ENCODE measurements at places on chromosomes 4 and X.

GRCh38 chr4:10529291-10530136 is 72.3 kb upstream of the ZNF518B start:
- DNase-seq = no peak

DNA sequence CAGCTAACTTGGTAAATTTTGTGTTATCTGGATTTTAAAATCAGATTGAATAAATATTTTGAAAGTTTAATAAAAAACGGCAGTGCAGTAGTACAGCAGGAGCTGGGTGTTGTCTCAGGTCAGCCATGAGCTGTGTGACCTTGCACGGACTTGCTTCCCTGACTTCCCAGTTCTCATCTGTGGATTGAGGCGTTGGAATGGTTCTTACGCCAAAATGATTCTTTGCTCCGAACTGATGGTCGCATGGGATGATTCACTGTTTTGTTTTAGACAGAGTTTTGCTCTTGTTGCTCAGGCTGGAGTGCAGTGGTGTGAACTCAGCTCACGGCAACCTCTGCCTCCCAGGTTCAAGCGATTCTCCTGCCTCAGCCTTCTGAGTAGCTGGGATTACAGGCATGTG is 45.0 kb downstream of the RGS12 start:
- DNase-seq = no peak

- DNase-seq = no peak
Observed at GRCh38 chrX:14864631-14865030, 8.2 kb downstream of the FANCB start.

DNA sequence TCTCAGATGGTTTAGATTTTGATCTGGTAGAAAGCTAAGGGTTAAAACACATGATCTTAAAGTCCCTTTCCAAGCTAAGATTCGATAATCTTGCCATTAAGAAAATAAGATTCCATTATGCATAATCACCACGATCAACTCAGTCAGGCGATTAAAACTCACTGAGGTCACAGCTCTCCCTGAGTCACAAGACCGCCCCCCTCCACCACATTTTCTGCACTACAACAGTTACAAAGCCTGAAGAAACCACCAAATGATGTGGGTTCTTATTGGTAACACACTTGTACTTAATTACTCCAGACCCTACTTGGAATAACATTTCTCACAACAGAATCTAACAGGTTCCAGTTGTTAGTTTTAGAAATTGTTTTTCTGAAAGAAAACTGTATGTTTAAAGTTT is 62.8 kb downstream of the SH3KBP1 start:
- no peak for DNase-seq

GRCh38 chr4:77927991-77928925 is 65.6 kb downstream of the MRPL1 start:
- no peak for DNase-seq

DNA sequence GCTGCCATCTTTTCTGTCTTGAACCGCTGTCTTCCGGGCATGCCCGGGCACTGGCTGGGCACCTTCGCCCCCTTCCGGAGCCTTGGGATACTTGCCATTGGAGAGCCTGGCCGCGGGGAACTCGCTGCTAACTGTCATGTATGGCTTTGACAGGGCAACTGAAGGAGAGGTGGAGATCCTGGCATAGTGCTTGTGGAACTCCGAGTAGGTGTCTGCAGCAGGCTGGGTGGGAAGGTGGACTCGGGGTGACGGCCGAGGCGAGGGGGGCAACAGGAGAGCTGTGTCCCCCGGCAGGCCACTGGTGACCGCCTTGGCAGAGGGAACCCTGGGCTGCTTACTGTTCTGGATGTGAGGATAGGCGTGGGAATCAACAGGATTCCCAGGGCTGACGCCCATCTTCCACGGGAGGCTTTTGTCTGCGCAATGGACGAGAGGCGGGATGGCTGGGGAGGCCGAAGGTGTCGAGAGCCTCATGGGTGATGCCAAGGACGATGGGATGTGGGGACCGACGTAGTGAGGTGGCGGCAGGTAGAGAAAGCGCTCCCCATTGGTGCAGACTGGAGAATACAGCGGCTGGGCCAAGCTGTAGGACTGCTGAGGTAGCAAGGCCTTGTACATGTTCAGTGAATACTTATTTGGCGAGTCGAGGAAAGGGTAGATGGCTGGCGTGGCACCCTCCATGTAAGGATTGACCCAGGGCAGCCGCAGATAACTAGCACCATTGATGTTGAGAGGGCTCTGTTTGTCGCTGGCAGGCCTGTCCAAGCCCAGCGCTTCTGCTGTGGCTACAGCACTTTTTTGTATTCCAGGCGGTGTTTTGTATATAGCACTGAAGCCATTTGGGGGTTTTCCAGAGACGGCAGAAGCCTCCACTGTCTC is 23.4 kb downstream of the BCOR start:
- no peak for DNase-seq

DNA sequence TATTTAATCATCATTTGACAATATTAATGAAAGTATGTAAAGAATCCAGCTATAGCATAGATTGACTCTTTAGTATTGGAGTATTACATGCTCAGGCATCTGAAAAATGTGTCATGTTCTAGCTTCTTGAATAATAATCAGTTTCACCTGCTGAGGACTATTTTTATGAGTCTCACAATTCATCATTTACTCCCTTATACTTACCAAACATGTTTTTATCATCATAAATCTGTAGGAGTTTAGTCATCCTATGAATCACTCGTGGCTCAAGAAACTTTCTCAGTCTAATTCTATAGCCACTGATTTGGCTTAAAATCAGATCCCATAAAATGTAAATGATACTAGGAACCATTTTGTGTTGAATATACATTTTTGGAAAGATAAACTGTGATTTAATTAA is 1616.1 kb downstream of the C4orf33 start:
- DNase-seq = no peak

DNA sequence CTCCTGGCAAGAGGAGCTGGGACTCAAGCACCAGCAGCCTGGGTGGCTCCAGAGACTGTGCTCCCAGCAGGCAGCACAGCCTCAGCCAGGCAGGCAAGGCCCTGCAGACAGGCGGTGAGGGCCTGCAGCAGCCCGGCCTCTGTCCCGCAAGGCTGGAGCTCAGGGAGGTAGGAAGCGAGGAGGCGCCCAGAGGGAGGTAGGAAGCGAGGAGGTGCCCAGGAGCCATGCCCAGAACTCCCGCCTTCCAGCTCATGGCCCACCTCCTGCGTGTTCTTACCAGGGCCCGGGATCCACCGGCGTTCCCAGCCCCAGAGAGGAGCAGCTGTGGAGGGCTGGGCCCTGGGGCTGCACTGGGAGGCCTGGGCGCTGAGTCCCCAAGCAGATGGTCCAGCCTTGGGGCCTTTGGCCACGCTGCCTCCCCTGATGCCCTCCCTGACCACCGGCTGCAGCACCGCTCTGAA is 133.1 kb downstream of the HMX1 start:
- DNase-seq = no peak

DNA sequence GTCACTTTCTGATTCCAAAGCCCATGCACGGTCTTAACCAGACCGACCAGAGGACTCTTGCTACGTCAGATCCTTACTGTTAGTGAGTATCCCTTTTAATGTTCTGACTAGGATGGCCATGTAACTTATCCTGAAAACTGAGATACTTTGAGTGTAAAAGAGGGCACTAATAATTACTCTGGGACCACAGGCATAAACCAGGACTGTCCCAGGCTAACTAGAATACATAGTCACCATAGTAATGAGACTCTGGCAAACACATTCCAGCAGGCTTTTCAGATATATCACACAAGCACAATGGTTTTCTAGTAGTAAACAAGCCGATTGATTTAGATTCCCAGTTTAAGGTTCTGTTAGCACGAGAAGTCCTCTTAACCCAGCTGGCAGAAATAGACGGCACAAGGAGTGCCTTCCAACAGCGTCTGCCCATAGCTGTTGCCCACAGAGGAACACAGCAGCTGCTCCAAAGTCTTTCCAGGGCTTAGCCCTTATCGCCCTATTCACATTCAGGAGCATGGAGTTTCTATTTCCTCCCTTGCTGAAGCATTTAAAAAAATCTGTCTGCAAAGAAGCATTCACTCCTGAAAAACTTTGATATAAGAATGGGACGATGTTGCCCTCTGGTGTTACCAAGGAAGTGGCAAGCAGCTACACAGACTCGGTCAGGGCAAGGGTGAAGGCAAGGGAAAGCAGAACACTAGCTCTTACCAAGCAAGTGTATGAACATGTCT is 92.4 kb downstream of the CXCL13 start:
- no peak for DNase-seq

GRCh38 chrX:69987691-69988090 is 62.0 kb downstream of the AWAT2 start:
- no peak for DNase-seq

DNA sequence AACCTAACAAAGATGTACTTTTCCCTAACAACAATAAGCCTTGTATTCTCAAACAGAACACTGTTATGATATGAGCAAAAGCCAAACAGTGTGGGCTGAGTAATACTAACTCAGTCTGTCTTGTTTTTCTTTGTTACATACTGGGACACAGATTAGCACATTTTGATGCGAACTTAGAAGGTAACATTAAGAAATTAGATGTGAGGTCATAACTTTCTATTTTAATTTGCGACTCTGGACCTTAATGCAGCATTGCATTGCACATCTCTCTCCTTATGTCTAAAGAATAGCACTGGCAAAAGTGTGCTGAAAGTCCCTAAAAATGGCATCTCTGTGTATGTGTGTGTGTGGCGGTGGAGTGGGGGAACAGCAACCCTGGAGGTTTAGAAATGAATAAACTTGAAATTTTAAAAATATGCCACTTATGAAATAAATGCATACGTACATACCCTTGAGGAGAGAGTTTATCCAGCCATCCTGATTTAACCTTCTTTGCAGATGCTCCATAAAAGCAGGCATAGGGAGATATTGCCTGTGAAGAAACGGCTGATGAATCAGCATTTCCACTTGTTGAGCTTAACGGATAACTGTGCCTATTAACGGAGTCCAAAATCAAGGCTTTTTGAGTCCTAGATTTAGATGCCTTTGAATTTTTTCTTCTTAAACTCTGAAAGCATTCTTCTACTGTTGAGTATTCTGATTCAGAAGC is 34.2 kb downstream of the ARAP2 start:
- no peak for DNase-seq

DNA sequence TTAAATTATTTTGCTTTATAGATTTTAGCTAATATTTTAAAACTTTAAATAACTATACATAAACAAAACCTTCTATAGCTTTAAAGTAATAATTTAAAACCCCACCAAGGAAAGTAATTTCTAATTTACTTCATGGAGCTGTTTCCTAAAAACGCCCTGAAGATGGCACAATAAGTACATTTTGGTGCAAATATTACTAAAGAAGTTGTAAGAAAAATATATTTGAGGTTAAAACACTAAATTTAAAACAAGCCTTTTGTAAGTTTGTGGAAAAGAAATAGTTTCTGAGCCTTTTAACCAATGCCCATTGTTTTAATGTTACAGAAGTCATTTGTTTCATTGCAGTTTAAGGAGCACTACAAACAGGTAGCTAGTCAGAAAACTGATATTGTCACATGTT is 137.4 kb upstream of the AGA start:
- no peak for DNase-seq

- DNase-seq = no peak
Observed at GRCh38 chr4:25843340-25844097, 19.3 kb downstream of the SEL1L3 start.

DNA sequence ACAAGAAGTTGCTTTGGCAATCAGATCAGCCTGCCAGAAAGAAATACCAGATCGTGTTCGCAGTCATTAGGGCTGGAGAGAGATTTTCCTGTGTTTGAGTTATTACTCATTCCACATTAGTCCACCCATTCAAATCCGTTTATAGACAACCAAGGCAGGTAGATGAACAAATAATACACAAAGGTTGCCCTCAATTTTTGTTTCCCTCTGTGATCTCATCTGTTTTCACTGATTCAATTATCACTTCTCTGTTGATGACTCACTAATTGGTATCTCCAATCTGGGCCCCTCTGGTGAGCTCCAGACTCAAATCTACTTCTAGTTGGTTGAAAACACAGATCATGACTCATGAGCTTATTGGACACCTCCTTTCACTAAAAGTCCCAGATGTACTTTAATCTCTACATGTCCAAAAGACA is 54.5 kb downstream of the CHM start:
- no peak for DNase-seq

DNA sequence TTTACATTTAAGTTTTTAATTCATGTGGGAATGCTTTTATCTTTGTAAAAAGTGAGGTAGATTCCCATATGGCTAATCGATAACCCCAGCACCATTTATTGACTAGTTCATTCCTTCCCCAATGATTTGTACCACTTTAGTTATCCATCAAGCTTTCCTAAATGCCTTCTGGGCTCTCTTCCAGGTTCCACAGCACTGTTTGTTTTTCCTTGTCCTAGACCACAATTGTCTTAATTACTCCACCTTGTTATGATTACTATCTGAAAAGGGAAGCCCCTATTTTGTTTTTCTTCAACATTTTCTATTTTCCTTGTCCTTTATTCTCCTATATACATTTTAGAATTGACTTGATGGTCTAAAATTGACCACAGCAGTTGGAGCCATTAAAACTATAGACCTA is 48.5 kb upstream of the GPRIN3 start:
- no peak for DNase-seq

DNA sequence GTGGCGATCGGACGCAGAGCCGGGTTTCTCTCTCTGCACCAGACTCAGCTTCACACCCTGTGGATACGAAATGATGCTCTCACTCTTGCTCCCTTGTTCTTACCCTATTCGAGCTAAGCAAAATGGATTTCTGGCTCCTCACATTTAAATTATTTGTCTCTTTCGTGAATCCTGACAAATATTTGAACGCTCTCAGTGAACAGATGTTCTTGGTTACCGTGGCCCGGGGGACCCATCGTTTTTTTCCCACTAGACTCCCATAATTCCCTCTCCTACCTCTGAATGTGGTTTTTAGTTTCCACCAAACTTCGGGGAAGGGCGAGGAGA is 630 bp downstream of the SMARCA5 start:
- no peak for DNase-seq

DNA sequence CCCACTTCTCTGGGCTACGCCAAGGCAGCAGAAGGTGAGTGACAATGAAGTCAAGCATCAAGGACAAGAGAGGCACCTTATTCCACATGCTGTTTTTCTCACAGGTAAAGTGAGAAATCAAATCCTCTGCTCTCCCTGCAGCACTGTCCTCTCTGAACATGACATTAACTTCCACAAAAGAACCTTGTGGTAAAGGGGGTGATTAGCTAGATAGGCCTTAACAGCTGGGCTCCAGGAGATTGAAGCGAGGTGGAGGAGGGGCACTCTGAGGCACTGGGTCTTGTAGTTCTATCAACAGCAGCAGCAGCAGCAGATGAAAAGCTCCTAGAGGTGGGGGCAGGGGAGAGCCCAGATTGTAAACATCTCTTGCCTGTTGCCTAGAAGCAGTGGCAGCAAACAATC is 96.8 kb upstream of the CXXC4 start:
- DNase-seq = no peak

GRCh38 chr4:37735578-37735977 is 49.4 kb upstream of the RELL1 start:
- DNase-seq = no peak

- no peak for DNase-seq
Observed at GRCh38 chr4:114041117-114041475, 61.6 kb upstream of the ARSJ start.
